ENCODE measurements at places on chromosomes 5 and 9.

GRCh38 chr5:129110742-129111141, 16.2 kb downstream of the ISOC1 start:
- DNase-seq = no peak

GRCh38 chr5:34688015-34688810, 32.1 kb downstream of the RAI14 start:
- DNase-seq = no peak

- no peak for DNase-seq
These were observed 489.1 kb downstream of the CSNK1G3 start for GRCh38 chr5:124001036-124001615.

DNA sequence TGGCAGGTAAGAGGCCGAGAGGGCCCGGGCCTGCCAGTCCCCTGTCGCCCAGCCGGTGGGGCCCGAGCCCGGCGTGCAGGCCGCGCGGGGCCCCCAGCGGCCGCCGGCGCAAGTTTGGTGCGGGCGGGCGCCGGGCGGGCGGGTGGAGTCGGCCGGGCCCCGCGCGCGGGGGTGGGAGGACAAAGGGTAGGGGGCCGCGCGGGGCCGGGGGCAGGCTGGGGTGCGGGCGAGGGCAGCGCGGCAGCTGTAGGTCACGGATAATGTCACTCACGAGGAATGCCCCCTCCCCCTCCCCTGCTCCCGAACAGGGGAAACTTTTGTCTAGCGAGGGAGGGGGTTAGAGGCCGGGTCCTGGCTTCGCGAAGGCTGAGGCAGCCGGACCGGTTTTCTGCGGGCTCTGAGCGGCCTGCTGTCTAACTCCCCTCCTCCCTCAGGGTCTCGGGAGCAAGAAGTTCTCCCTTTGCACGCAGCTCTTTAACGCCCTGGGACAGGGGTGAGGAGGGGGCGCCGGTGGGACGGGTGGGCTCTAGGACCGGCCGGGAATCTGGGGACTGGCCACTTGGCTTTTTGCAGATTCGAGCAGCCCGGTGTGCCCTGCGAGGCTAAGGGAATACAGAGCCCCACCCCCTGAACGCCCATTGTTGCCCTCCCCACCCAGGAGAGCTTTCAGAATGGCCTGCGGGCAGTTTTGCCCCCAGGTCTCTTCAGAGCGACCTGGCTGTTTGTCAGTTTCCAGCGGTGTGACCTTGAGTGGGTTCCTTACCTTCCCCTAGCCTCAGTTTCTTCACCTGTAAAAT, 21.3 kb upstream of the NDST1 start:
- no peak for DNase-seq

GRCh38 chr9:135471791-135472640, 7.6 kb upstream of the PPP1R26 start:
- no peak for DNase-seq

- DNase-seq = no peak
These were observed 50.9 kb upstream of the ZNF354B start for GRCh38 chr5:178808886-178809285.

GRCh38 chr9:93129286-93129685, 4.8 kb downstream of the NINJ1 start:
- DNase-seq = no peak

DNA sequence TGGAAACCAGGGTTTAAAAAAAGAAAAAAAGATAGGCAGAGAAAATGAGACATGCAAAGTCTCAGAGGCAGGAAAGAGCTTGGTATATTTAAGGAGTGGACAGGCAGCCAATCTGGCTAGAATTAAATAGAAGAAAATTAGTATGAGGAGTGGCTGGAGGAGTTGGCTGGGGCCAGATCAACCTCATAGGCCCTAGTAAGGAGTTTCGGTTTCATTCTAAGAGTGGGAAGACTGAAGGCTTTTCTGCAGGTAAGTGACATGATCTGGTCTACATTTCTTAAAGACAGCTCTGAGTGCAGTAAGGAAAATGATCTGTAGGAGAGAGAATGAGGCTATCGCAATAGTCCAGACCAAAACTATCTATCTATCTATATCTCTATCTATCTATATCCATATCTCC, 27.5 kb downstream of the ADRB2 start:
- DNase-seq = no peak

- DNase-seq = no peak
These were observed 23.4 kb downstream of the MINAR2 start for GRCh38 chr5:129771058-129771838.

DNA sequence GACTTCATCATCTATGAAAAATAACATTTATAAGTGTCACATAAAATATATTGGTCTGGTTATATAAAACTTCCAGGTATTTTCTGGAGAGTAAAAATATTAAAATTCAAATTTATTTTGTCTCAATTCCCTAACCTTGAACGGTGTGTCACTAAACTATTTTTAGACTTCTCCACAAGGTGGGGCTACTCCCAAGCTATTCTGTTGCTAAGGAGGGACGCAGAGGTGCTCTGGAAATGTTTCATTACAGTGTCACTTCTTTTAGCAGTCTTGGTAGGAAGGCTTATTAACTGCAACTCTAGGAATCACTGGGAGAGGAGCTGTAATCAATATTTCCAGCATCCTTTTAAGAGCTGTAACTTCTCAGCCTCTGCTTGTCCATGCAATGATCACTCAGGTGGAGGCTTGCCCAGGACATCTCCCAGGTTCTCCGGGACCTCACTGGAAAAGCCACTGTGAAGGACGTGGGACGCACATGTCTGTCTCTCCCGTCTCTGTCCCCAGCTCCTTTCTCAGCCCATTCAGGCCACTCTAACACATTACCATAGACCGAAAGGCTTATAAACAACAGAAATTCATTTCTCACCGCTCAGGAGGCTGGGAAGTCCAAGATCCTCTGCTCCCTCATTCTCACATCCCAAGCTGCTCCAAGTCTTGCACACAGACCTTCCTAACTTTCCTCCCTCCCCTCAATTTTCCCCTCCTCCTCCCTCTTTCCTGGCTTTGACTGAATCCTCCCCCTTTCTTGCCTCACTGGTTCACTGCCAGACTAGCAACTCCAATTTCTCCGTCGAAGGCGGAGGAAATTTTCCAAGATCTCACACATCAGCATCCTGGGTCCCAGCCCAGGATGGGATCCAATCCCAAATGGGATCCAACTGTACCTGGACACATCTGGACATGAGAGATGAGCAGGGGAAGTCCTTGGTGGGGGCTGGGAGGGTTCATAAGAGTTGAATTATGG, 32.7 kb upstream of the DNAH5 start:
- DNase-seq = no peak

GRCh38 chr5:28468166-28468565, 1429.8 kb upstream of the CDH9 start:
- DNase-seq = no peak

Data from BJ (cell line).